ENCODE measurements at places on chromosomes 5 and 9. TPM values are rescaled to one million over a fixed set of nuclear protein-coding genes. Genes with fewer than 3 reads are reported as not detected.

The OR1Q1 gene
- total RNA-seq: not detected

- no peak for DNase-seq
- H3K27ac ChIP-seq: no peak overlapping the region
- H3K36me3 ChIP-seq: no peaks in the 10 kb centered on the region
- H3K4me1 ChIP-seq: no peaks in the 10 kb centered on the region
- H3K4me3 ChIP-seq: no peak overlapping the region
Measured at GRCh38 chr9:6975198-6975597, 217.4 kb downstream of the KDM4C start.

The PCDHA6 gene
- 1.1 TPM for total RNA-seq

DNA sequence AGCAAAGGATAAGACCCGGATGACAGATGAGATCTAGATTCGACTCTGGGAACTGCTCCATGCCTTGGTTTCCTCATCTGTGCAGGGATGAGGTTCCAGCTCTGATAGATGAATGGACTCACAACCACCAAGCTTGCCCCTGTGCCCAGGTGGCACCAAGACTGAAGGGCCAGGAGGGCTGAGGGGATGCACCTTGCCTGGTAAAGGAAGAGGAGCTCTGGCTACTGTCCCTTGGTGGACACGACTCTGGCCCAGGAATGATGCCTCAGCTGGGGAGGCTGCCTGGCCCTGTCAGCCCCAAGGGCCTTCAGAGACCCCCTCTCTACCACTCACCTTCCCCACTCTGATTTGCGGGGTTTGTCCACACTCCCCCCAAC is 24.9 kb upstream of the ANXA6 start:
- no peak overlapping the region for H3K27ac ChIP-seq
- no peak for DNase-seq
- H3K4me1 ChIP-seq: peaks cover 4% of the 10 kb centered on the region
- H3K27me3 ChIP-seq: peaks cover 13% of the 10 kb centered on the region

- no peak overlapping the region for H3K4me3 ChIP-seq
- H3K36me3 ChIP-seq: no peaks in the 10 kb centered on the region
- no peaks in the 10 kb centered on the region for H3K27me3 ChIP-seq
- no peak overlapping the region for H3K27ac ChIP-seq
- peaks cover 17% of the 10 kb centered on the region for H3K4me1 ChIP-seq
Measured at GRCh38 chr5:124668353-124669299, 77.8 kb downstream of the ZNF608 start.

GRCh38 chr5:164005071-164005470 is 499.7 kb downstream of the MAT2B start:
- H3K36me3 ChIP-seq: no peaks in the 10 kb centered on the region
- H3K4me1 ChIP-seq: peaks cover 3% of the 10 kb centered on the region
- H3K27ac ChIP-seq: no peak overlapping the region
- DNase-seq: no peak

DNA sequence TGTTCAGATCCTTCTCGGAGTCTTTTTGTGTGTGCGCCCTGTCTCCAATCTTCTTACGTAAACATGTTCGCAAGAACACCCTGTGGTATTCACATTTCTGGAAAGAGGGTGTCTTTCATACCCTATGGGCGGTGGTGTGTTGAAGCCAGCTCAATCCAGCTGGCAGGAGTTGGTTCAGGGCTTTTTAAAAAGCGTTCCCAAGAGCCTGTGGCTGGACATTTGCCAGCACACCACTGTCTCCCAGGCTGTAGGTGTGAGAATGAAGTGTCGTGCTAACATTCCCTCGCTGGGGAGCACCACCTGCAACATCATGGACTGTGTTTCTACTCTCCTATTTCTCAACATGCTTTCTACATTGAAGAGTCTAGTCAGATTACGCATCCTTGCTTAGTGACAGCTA is 51.7 kb downstream of the S1PR3 start:
- H3K36me3 ChIP-seq: no peaks in the 10 kb centered on the region
- peaks cover 20% of the 10 kb centered on the region for H3K4me1 ChIP-seq
- H3K27me3 ChIP-seq: no peaks in the 10 kb centered on the region
- H3K4me3 ChIP-seq: no peak overlapping the region
